Stimulated activated CD4-positive, alpha-beta T cell treated with anti-CD3 and anti-CD28 coated beads, Interleukin-15, amount 100 ng/mL, for 1 hour (primary cell): ENCODE measurements at places on chromosomes 16 and 17.
A peak's percentile ranks its signal among the peaks of the same experiment; 100 is the strongest.

DNA sequence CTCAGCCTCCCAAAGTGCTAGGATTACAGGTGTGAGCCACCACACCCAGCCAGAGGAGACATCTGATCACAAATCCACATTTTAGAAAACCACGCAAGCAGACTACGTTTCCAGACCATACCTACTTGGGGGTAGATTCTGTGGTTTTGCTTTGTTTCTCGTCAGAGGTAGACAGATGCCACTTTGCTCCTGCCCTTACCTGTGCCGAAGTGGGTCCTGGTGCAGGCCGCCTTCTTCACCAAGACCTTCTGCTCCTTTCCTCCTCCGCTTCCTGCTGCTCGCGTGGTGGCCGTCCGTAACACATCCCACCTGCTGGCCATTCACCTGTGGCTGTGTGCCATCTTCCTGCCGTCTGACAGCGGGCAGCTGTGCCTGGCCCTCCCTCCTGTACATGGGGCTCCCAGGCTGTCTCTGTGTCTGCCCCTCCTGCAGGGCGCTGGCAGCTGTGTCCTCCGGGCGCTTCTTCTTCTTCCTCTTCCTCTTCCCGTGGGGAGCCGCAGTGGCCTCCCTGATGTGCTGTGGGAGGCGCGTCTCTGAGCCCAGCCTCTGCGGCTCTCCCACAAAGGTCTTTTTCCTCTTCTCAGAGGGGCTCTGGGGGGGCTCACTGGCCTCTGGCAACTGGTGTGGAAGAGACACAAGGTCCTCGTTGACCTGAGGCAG is 21.2 kb upstream of the CYTH1 start:
- DNase-seq, result no peak

- DNase-seq, result no peak
Observed at GRCh38 chr17:10871914-10872313, 34.0 kb upstream of the PIRT start.

DNA sequence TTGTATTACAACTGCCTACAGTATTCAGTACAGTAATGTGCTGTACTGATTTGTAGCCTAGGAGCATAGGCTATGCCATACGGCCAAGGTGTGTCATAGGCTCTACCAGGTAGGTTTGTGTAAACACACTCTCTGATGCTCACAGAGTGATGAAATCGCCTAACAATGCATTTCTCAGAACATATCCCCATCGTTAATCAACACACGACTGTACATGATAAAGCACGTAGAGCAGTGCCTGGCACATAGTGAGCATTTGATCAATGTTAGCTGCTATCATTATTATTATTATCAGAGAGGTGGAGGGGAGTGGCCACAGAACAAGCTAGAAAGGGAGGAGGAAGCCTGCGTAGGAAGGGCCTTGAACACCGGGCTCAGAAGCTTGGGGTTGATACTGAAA is 81.1 kb upstream of the LHX1 start:
- DNase-seq, result no peak

DNA sequence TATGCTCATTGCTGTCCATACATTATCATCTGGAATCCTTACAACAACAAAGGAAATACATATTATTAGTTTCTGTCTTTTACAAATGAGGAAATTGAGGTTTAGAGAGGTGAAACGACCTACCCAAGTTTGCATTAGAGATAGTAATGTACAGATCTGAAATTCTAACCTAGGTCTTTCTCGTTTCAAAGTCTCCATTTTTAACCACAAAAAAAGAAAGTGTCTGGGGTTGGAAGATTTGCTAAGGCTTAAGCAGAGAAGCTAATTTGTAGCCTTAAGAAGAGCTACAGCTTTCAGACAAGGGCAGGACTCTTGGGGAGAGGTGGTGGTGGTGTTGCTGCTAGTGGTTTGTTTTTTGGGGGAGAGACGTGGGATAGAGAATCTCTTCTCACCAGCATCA is 19.2 kb downstream of the CIITA start:
- no peak for DNase-seq

GRCh38 chr16:4970010-4970409 is 11.9 kb downstream of the SEC14L5 start:
- DNase-seq, result no peak

DNA sequence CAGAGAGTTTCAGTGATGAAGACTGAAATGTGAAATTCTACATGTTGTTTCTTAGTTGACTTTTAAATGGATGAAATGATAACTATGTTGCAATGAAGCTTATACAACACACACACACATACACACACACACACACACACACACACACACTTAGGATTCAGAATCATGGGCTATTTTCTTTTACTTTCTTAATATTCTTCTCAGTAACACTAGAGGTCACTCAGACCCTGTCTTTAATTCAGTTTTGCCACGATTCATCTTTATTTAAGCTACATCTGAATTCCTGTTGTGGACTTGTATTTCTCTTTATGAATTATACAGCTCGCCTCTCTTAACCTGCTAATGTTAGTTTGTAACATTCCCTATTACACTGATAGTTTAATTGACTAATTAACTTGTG is 109.6 kb upstream of the GOT2 start:
- DNase-seq, result no peak

- DNase-seq, result no peak
Observed at GRCh38 chr17:66406701-66407644, 104.6 kb downstream of the PRKCA start.

DNA sequence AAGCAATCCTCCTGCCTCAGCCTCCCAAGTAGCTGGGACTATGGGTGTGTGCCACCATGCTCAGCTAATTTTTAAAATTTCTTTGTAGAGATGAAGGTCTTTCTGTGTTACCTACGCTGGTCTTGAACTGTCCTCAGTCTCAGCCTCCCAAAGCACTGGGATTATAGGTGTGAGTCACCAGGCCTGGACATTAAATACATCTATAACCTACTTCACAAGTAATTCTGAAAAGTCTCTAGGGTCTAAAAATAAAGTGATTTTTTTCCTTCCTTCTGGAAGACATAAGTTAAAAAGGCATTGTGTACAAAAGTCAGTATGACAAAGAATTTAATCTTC is 118.3 kb downstream of the PARN start:
- DNase-seq, result no peak

DNA sequence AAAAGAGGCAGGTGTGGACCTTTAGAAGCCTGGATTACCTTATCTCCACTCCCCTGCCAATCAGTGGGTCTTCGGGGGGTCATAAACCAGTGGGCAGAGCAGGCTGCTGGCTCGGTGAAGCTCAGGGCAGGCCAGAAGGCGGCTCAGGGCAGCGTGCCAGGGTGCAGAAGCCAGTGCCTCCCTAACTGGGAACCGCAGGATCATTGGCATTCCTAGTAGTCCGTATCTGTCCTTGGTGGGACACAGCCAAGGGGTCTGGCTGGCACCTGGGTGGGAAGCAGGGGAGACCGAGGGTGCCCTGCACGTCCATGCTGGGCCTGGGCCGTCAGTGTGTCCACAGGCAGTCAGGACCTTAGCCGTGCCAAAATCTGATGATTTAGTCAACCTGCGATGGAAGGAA is 76.8 kb downstream of the SEC14L1 start:
- no peak for DNase-seq

DNA sequence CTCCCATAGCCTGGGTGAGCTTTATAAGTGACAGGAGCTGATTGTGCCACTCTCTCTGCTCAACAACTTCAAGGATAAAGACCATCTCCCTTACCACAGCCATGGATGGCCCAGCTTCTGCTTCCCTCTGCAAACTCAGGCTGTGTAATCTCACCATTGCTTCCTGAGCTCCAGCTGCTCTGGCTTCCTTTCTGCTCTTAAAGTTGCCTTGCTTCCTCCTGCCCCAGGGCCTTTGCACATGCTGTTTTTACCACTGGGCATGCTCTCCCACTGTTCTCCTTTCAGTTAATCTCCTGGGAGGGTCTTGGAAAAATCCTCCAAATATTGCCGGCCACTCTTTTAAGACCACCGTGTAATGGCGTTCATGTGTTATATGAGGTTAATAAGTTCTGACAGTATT is 265.1 kb upstream of the C16orf82 start:
- no peak for DNase-seq

GRCh38 chr16:31141489-31142108 is 6.1 kb upstream of the PRSS8 start:
- DNase-seq, result no peak

- peak; percentile 32 for DNase-seq
Observed at GRCh38 chr17:77528516-77529327, 388.0 kb downstream of the SEC14L1 start.

DNA sequence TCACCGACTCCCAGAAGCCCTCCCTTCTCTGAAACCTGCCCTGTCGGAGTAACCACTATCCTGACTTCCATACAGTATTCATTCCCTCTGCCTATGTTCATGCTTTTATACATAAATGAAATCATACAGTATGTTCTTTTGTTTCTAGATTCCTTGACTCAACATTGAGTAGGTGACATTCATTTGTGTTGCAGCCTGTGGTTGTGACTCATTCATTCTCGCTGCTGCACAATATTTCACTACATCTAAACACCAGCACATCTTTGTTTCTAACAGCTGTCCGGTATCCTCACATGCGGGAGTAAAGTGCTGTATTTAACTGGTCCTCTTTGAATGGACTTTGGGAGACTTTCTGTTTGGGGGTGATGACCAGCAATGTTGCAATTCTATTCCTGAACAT is 135.0 kb upstream of the FOXF1 start:
- DNase-seq, result no peak

- no peak for DNase-seq
Observed at GRCh38 chr17:55527540-55528118, 16.4 kb upstream of the SMIM36 start.

DNA sequence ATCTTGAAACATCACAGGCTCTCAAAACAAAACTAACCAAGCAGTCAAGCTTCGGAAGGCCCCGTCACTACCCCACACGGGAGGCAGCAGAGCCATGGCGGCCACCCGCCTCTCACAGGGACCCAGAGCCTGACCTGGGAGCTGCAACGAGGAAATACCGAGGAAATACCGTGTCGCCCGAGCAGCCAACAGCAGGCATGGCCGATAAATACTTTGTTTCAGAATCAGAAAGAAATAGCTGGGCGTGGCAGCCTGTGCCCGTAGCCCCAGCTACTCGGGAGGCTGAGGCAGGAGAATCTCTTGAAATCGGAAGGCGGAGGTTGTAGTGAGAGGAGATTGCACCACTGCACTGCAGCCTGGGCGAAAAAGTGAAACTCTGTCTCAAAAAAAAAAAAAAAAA is 6.9 kb downstream of the LMF1 start:
- no peak for DNase-seq

DNA sequence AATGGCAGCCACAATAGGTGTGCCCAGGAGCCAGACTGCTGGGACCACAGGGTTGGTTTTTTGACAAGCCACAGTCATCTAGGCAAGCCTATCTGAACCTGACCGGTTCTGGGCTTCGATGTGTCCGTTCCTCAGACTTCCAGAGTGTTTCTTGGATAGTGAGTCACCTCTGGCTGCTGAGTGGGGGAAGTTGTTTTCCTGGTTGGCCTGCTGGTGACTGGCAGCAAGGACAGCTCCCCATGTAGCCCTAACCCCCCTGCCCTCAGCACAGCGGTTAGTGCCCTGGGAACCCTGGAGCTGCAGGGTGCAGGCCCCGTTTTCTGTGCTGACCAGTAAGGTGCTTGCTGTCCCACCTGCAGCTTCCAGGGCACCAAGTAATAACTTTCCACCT is 65.5 kb downstream of the PLD6 start:
- no peak for DNase-seq

GRCh38 chr16:35173295-35173694 is 1713.9 kb downstream of the TP53TG3F start:
- no peak for DNase-seq

GRCh38 chr16:78591682-78592103 is 492.2 kb downstream of the WWOX start:
- DNase-seq, result no peak

DNA sequence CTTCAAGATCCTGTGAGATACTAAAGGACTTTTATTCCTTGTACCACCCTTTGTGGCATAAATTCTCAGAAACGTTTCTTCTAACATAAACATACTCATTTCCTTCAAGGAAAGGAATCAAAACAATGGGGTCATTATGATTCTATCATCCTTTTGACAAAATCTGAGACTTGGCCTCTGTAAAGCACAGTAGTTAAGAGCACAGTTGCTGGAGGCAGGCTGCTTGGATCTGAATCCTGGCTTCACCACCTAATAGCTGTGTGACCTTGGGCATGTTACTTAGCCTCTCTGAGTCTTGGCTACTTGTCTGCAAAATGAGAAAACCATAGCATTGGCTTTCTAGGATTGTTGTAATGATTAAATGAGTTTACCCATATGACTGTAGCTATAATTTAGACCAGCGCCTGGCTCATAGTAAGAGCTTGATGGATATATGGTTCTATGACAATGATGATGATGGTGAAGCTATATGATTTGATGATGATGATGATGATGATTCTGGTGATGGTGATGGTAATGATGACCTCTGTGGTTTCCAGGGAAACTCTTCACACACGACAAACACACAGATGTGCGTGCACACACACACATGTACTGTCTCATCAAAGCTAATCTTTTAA is 6.1 kb upstream of the KRT31 start:
- no peak for DNase-seq

- no peak for DNase-seq
Observed at GRCh38 chr16:87647431-87648185, 45.3 kb downstream of the JPH3 start.

DNA sequence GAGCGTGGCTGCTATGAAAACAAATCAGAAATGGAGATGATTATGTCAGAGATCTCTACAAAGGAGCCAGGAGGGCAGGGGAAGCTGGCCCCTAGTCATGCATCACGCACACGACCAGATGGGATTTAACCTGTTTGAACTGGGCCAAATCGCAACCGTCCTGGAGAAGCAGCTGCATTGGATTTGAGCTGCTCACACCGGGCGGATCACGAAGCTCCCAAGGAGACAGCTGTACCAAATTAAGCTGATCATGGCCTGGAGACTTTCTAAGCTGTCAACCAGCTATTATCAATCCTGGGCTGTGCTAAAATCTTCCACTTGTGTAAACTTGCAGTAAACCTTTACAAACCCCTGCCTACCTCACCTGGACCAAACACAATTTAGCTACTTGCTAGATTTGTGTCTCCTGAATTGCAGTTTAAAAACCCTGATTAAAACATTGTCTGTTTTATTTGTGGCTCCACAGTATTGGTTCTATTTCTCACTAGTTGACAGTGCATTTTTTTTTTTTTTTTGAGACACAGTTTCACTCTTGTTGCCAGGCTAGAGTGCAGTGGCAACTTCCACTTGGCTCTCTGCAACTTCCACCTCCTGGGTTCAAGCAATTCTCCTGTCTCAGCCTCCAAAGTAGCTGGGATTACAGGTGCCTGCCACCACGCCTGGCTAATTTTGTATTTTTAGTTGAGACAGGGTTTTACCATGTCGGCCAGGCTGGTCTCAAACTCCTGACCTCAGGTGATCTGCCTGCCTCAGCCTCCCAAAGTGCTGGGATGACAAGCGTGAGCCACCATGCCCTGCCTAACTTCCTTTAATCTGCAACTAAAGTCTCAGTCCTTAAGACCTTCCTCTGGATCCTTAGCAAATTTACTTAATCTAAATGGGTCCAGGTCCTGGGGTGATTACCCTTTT is 98.3 kb upstream of the GRIN2A start:
- no peak for DNase-seq

DNA sequence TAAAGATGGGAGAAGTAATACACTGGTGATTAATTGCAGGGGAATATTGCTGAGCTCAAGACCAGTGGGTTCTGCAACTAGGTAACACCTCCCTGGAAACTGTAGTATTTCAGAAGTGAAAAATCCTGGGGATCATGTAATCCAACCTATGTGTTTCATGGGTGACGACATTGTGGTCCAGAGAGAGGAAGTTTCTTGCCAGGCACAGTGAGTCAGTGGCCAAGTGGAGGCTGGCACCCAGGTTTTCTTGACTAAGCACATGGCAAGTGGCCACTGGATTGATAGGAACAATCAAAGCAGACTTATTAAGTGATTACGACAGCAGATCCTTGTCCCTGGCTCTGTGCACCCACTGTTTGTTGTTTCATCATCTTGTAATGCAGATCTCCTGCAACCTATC is 14.6 kb upstream of the CIITA start:
- DNase-seq, result no peak
